ENCODE measurements at places on chromosomes 11 and 22.

DNA sequence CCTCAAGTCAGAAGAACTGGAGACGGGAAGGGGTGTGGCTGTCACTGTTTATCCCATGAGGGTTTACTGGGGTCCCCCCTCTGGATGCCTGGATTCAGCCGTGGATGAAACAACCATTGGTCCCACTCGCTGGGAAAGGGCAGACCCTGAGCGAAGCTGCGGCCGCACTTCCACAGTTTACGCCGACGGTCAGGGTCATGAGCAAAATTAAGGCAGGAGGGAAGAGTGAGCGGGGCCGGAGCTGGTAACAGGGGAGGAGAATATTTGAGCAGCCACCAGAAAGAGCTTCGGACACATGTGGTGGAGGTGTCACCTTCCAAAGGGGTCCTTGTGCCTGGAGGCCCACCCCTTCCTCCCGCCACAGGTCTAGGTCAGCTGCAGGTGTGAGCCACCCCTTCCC is 344.9 kb downstream of the BRD1 start:
- DNase-seq = no peak

GRCh38 chr22:36334821-36335603 is 52.8 kb downstream of the MYH9 start:
- no peak for DNase-seq

DNA sequence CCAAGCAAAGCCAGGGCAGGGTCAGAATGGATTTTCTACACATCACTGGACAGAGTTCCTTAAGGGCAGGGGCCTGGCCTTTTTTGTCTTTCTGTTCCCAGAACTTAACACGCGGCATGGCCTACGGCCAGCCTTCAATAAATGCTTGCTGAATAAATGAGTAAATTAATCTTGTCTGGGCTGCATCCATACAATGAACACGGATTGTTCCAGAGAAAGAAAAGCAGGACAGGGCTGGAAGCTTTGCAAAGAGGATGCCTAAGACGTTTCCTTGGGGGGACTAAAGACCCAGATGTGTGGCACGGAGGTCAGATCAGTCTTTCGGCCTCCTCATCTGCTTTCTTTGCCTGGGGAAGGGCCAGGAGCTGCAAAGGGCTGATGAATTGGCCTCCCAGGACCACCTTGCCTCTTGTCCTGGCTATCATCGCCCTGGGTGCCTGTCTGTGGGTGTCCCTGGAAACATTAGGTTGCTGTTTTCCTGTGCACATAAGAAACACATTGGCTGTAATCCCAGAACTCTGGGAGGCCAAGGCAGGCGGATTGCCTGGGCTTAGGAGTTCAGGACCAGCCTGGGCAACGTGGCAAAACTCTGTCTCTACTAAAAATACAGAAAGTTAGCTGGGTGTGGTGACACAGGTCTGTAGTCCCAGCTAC is 20.8 kb upstream of the RFPL3 start:
- DNase-seq = no peak

- DNase-seq = peak; percentile 81
Measured at GRCh38 chr11:115724666-115725065, 220.5 kb upstream of the CADM1 start.

DNA sequence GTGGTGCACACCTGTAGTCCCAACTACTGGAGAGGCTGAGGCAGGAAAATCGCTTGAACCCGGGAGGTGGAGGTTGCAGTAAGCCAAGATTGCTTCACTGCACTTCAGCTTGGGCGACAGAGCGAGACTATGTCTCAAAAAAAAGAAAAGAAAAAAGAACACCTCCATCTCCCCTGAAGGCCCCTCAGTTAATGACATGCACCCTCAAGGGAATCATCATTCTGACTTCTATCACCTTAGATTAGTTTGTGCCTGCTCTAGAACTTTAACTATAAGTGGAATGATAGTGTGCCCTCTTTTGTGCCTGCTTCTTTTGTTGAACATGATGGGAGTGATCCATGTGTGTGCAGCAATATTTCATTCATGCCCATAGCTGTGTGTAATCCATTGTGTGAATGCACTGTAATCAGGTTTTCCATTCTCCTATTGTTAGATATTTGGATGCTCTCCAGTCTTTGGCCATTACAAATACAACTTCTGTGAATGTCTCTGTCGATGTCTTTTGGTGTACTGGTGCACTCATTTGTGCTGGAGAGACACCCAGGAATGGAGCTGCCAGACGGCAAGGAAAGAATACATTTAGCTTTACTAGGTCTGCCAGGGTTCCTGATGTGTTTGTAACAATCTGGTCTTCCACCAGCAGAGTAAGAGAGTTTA is 883 bp upstream of the VPREB3 start:
- no peak for DNase-seq

DNA sequence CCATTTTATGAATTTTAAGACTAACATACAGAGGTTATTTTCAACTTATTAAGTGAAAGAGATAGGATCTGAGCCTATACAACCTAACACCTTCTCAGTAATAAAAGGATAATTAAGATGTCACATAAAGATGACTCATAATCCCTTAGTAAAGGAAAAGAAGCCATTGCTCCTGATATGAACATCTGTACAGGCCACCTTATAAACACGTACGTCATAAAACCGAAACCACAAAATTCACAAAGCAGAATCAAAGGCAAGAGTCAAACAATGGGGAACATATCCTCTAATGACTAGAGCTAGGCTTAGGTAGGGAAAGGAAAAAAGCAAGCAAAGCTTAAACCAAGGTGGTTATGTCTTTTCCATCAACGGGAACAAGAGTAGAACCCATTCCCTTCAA is 103.5 kb downstream of the KCNA4 start:
- peak; percentile 2 for DNase-seq

DNA sequence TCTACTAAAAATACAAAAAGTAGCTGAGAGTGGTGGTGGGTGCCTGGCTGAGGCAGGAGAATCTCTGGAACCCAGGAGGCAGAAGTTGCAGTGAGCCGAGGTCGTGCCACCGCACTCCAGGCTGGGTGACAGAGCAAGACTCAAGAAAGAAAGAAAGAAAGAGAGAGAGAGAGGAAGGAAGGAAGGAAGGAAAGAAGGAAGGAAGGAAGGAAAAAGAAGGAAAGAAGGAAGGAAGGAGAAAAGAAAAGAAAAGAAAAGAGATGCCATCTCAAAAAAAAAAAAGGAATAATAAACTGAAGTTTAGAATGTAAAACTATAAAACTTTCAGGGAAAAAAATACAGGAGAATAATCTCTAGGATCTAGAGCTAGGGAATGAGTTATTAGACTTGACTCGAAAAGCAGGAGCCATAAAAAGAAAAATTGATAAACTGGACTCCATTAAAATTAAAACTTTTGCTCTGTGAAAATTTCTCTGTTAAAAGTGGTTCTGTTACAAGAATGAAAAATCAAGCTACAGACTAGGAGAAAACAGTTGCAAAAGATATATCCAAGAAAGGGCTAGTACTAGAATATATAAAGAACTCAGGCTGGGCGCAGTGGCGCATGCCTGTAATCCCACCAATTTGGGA is 13.4 kb upstream of the SEPTIN5 start:
- DNase-seq = no peak

DNA sequence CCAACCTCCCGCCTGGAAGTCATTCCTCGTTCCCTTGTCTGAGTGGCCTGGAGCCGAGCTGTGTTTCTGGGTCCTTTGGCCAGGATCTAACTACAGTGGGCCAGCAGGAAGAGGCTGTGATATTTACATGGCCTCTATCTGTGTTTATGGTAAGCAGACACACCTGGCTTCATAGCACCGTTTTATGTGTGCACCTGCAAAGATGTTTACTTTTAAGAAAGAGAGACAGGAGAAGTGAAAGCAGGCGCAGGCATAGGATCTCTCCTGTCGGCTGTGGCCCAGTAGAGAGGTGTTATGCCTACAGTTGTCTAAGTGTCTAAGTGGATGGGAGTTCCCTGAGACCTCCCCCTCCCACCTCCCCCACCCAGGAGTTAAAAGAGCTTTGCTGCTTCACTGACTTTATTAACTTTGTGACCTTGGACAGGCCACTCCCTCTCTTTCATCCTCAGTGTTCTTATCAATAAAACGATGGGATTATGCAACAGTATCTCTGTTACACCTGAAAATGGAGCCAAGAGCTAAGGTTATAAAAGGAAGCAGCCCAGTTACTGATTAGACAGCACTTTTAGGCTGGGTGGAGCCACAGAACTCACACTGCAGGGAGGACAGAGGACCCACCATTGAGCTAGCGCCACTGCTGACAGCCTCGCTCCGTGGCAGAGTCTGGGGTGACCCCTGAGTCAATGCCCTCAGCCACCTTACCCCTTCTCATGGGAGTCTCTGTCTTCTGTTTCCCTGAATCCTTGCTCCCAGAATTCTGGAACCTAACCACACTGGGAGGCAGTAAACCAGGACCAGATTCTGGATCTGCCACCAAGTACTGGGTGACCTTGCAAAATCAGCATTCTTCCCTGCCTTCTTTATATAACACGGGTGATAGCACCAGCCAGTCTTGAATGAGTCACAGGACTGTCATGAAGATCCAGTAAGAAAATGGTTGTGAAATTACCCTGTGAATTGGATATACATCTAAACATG is 22.0 kb downstream of the ST14 start:
- peak; percentile 57 for DNase-seq

- DNase-seq = no peak
Measured at GRCh38 chr22:42648368-42649245, 585 bp downstream of the CYB5R3 start.

GRCh38 chr11:34284156-34284555 is 73.7 kb downstream of the ABTB2 start:
- no peak for DNase-seq

- no peak for DNase-seq
Measured at GRCh38 chr22:47329727-47330650, 567.5 kb downstream of the TBC1D22A start.

- DNase-seq = no peak
Measured at GRCh38 chr11:59668188-59668949, 468 bp downstream of the PATL1 start.

DNA sequence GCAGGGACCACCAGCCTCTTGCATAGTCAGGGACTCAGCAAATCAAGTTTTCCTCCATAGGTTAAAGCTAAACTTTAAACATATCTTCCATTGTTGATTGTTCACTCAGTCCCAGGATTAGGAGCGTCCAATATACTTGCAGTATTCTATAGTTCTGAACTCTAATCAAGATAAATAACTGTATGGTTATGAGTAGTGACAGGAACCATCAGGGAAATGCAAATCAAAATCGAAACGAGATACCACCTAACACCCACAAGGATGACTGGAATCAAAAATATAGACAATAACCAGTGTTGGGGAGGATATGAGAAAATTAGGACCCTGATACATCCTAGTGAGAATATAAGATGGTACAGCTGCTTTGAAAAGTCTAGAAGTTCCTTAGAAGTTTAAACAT is 190.0 kb downstream of the ETS1 start:
- DNase-seq = no peak

DNA sequence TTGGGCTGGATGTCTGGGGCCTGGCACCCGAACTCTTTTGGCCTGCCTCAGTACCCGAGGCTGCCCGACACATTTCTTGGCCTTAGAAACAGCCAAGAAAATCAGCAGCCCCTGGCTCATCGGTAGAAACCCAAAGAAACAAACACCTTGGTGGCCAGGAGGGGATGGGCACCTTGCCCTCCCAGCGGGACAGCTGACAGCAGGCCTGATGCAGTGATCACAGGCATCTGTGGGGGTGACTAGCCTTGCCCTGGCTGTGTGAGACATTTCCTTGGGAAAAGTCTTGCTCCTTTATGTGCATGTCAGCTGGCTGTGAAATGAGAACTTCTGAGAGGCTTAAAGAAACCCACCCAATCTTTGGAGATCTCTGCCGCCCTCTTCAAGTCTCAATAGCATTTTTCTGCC is 60.9 kb downstream of the SMIM38 start:
- DNase-seq = no peak

GRCh38 chr11:13685461-13686108 is 17.1 kb downstream of the FAR1 start:
- DNase-seq = no peak

DNA sequence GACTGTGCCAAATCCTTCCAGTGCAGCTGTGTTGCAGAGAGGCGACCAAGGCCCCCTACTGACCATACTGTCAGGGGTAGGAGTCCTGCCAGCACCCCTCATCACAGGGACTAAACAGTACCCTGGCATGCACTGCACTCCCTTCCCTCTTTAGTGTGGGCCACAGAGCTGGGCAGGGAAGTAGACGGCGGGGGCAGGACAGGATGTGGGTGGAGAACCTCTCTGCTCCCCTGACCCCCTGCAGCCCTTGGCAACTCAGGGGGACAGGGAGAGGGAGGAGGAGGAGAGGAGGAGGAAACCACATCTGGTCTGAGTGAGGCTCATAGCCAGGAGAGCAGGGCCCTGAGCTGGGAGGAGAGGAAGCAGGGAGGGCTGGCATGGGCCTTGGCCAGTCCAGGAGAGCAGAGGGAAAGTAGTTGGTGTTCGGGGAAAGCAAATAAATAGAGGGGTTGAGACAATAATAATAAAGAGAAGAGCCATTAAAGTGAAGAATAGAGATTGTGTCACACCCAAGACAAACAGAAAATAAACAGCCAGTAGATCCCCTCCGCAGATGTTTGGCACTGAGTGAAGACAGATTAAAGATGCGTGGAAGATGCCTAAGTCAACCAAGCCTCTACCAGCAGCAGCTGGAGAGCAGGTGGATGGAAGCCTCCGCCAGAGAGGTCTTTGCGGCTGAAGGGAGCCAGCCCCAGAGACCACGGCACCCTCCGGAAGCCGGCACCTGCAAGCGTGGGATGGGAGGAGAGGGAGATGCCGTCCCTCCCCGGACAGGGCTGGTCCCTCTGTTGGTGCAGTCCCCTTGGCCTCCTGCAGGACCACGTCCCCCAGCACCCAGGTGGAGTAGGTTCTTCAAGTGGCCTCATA is 61.5 kb downstream of the RPUSD4 start:
- DNase-seq = no peak

DNA sequence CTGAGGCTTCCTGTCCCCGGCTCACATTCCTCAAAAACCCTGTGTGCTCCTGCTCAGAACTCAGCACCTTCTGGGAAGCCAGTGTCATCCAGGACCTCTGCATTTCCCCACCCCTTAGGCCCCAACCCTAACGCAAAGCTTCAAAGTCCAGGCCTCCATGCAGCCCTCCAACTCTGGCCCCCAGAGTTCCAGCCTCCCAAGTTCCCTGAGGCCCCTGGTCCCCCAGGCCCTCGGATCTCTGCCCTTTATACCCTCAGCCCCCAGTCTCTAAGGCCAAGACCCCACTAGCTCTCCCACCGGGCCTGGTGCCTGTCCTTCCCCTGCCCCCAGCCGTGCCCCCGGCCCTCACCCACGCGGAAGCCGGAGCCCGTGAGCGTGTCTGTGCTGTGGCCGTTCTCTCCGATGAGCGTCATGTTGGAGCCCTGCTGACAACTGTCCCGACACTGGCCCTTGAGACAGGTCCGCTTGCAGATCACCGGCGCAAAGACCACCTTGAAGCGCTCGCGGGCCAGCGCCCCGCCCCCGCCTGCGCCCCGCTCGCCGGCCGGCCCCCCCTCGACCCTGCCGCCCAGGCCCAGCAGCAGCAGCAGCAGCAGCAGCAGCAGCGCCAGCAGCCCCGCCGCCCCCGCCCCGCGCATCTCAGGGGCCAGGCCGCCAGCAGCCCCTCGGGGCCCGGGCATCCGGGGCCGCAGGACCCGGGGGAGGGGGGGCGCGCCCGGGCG is 718 bp downstream of the LTBP3 start:
- no peak for DNase-seq
